Lower lobe of right lung (tissue), 2 donors: ENCODE measurements at places on chromosomes 12 and 14. TPM values are rescaled to one million over a fixed set of nuclear protein-coding genes. Genes with fewer than 3 reads are reported as not detected.

- H3K27me3 ChIP-seq = no peaks in the 10 kb centered on the region
- no peaks in the 10 kb centered on the region for H3K4me1 ChIP-seq
- no peak for DNase-seq
Observed at GRCh38 chr12:83388551-83388950, 701.8 kb downstream of the TMTC2 start.

The RNASE4 gene
- total RNA-seq = 41.0 TPM

DNA sequence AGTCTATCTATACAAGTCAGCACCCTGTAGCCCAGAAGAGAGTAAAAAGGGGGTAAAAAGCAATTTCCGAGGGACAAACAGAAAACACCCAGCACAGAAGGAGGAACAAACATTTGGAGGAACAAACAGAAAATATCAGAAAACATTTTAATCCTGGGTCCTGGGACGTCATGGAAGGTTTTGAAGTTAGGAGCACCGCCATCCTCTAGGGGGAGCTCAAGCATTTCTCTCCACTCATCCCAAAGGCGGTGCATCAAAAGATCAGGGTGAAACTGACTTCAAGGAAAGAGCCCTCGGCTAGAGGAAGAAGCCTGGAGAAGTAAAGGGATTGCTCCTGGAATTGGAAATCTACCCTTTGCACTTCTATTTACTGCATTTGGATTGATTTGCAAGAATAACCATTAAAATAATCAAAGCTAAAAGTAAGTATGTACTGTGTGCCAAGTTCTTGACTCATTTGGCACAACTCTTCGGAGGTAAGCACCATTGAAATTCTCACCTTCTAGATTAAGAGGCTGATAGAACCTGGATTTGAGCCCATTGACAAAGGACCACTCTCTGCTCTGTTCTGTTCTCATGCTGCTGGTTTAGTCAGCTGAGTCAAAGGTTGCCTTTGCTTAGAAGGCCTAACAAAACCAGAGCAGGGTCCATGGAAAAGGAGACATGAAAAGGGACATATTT is 17.2 kb upstream of the POC1B start:
- no peaks in the 10 kb centered on the region for H3K36me3 ChIP-seq
- H3K4me3 ChIP-seq = no peak overlapping the region
- DNase-seq = peak; percentile 50
- H3K27ac ChIP-seq = no peak overlapping the region
- no peaks in the 10 kb centered on the region for H3K27me3 ChIP-seq

GRCh38 chr12:130556486-130557055 is 159.5 kb downstream of the RIMBP2 start:
- H3K27me3 ChIP-seq = peaks cover 8% of the 10 kb centered on the region
- no peak overlapping the region for H3K4me3 ChIP-seq
- DNase-seq = no peak

- no peaks in the 10 kb centered on the region for H3K36me3 ChIP-seq
- peak overlapping the region; percentile 61 for H3K27ac ChIP-seq
- no peaks in the 10 kb centered on the region for H3K27me3 ChIP-seq
Observed at GRCh38 chr14:65103150-65103760, 938 bp upstream of the MAX start.

DNA sequence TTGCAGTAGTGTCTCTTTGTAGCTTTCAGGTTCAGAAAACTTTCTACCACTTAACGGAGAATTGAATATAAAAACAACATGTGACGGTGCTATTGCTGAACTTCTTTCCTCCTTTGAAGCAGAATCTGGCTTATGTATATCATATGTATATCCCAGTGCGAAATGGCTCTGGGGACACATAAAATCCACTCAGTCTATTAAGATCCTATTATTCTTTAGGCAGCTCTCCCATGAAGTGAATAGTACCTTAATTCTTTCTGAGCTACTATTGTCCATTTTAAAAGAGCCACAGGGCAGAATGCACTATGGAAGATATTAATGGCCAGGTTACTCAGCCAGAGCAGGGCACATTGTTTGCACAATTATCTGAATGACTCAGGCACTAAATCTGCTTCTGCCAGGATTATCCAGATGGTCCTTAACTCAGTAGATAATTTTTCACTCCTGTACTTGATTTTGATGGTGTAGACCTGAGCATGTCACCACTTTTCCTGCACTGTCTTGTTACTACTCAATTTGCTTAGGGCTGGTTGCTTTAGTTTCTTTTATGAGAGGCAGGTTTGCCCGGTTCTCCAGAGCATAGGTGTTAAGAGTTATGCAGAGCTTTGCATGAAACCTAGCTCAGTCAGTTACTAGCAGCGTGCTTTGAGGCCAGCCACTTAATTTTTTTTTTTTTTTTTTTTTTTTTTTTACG is 5.5 kb downstream of the CNTN1 start:
- H3K4me3 ChIP-seq = no peak overlapping the region
- H3K36me3 ChIP-seq = no peaks in the 10 kb centered on the region
- H3K4me1 ChIP-seq = peaks cover 2% of the 10 kb centered on the region
- no peak overlapping the region for H3K27ac ChIP-seq

GRCh38 chr14:105422695-105423487 is 3.3 kb downstream of the MTA1 start:
- no peak overlapping the region for H3K27ac ChIP-seq
- no peak overlapping the region for H3K4me3 ChIP-seq
- no peaks in the 10 kb centered on the region for H3K36me3 ChIP-seq
- peaks cover 35% of the 10 kb centered on the region for H3K4me1 ChIP-seq

The DHRS7 gene
- 72.8 TPM for total RNA-seq

DNA sequence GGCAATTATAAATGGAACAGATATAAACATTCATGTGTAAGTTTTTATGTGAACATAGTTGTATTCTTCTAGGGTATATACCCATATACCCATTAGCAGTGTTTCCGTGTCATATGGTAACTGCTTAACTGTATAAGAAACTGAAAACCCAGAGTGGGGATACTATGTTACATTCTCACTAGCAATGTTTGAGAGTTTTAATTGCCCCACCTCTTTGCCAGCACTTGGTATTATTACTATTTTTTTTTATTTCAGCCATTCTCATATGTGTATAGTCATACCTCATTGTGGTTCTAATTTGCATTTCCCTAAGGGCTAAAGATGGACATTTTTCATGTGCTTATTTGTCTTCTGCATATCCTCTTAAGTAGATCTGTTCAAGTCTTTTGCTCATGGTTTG is 28.7 kb upstream of the ITPR2 start:
- H3K27me3 ChIP-seq = no peaks in the 10 kb centered on the region
- H3K4me3 ChIP-seq = no peak overlapping the region
- H3K36me3 ChIP-seq = no peaks in the 10 kb centered on the region
- H3K27ac ChIP-seq = no peak overlapping the region

GRCh38 chr12:120761519-120761934 is 35.9 kb downstream of the ACADS start:
- no peak overlapping the region for H3K4me3 ChIP-seq
- peak overlapping the region; percentile 71 for H3K27ac ChIP-seq
- no peak for DNase-seq

GRCh38 chr14:75042035-75042434 is 9.2 kb downstream of the MLH3 start:
- no peak overlapping the region for H3K27ac ChIP-seq
- H3K27me3 ChIP-seq = no peaks in the 10 kb centered on the region
- peaks cover 39% of the 10 kb centered on the region for H3K4me1 ChIP-seq
- DNase-seq = no peak
- no peak overlapping the region for H3K4me3 ChIP-seq
- peaks cover 42% of the 10 kb centered on the region for H3K36me3 ChIP-seq

The CELA1 gene
- not detected for total RNA-seq

- no peak for DNase-seq
- H3K4me1 ChIP-seq = no peaks in the 10 kb centered on the region
- no peaks in the 10 kb centered on the region for H3K27me3 ChIP-seq
- H3K36me3 ChIP-seq = no peaks in the 10 kb centered on the region
- H3K27ac ChIP-seq = no peak overlapping the region
Observed at GRCh38 chr12:84413656-84414055, 498.9 kb downstream of the SLC6A15 start.

GRCh38 chr12:67433385-67434175 is 164.4 kb downstream of the CAND1 start:
- DNase-seq = no peak
- H3K4me3 ChIP-seq = no peak overlapping the region
- peak overlapping the region; percentile 13 for H3K27ac ChIP-seq
- H3K4me1 ChIP-seq = peaks cover 18% of the 10 kb centered on the region
- H3K36me3 ChIP-seq = no peaks in the 10 kb centered on the region
- no peaks in the 10 kb centered on the region for H3K27me3 ChIP-seq

The STX2 gene
- 24.6 TPM for total RNA-seq

GRCh38 chr14:83421711-83422110 is 1888.1 kb upstream of the SEL1L start:
- H3K36me3 ChIP-seq = no peaks in the 10 kb centered on the region
- DNase-seq = no peak
- peaks cover 4% of the 10 kb centered on the region for H3K4me1 ChIP-seq
- H3K27me3 ChIP-seq = no peaks in the 10 kb centered on the region
- H3K4me3 ChIP-seq = no peak overlapping the region
- no peak overlapping the region for H3K27ac ChIP-seq
